ENCODE measurements at places on chromosomes 5 and 9. TPM values are rescaled to one million over a fixed set of nuclear protein-coding genes. Genes with fewer than 3 reads are reported as not detected.
A peak's percentile ranks its signal among the peaks of the same experiment; 100 is the strongest.

DNA sequence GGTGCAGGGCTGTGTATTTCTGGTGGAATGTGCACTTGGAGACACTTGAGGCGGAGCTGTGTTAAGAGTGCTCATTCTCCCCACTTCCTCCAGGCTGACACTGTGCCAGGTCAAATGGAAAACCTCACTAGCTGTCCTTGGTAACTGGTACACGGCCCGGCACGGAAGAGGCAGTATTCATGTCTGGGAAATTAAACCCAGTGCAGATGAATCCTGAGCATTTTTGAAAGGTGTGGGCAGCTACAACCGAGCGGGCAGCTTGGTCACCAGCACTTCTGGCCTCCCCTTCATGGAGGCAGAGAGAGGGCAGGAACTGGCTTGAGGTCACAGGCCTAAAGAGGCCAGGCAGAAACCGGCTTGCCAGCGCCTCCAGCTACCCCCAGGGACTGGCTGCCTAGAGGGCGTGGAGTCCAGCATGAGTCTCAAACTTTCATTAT, 1.6 kb downstream of the CLPTM1L start:
- no peaks in the 10 kb centered on the region for H3K27me3 ChIP-seq
- H3K36me3 ChIP-seq = peaks cover 19% of the 10 kb centered on the region

DNA sequence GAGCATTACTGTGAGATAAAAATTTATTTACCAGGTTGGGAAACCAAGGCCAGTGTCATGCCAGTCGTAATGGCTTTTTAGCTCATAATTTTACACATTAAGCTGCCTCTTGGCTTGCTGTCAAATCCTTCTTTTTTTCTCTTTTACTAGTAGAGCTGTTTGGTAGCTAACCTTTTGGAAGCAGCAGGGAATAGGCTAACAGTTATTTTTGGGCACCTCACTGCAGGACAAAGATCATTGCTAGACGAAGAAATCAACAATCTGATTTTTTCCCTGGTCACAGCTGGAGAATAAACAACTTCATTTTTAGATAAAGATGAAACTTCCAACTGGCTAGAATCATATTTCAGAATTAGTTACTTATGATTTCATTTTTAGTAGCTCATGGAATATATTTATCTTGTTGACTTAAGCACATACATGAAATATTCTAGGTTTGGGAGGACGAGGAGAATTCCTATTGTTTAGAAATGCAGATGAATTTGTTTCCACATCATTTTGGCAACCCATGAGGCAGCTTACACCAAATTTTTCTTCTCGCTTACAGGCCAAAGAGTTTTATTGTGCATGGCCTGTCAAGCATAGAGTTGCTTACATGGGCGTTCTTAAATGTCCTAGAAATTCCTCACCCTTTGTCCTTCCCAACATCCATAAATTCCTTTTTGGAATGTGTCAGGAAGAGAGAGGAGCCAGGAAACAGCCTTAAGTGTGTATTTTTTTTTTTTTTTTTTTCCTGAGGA, 19.6 kb downstream of the TNC start:
- H3K27ac ChIP-seq = no peak overlapping the region
- no peaks in the 10 kb centered on the region for H3K27me3 ChIP-seq
- no peak for DNase-seq
- H3K4me3 ChIP-seq = no peak overlapping the region

DNA sequence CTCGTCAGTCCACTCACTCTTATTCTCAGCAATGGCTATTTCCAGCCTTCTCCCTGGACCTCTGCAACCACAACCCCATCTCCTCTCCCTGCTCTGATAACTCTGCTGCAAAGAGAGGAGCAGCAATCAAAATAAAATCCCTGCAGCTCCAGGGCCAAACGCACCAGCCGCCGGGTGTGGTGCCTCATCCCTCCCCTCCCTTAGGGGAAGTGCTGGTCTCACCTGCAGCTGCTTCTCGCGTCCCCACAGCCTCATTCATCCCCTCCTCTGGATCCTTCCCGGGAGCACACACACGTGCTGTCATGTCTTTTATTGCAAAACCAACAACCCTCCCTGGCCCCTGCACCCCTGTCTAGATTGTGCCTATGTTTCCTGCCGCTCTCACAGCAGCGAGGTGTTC, 77.8 kb downstream of the TENT4A start:
- no peak overlapping the region for H3K27ac ChIP-seq
- DNase-seq = no peak
- peaks cover 7% of the 10 kb centered on the region for H3K27me3 ChIP-seq
- H3K36me3 ChIP-seq = no peaks in the 10 kb centered on the region
- H3K4me3 ChIP-seq = no peak overlapping the region

DNA sequence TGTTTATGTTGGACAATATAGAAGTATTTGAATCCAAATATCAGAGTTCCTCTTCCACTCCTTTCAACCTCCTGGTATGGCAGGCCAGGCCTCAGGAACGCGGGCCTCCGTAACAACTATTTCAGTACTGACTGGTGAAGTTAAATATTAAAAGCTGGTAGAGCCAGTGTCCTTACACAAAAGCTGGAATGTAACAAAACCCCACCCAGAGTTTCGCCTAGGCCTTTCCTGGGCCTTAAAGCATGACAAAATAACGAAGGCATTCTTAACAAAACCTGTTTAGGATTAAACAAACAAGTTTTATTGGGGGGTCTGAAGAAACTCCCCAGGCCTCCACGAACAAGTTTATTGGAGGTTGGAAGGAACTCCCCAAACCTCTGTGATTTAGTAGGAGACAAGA, 61.6 kb upstream of the GNE start:
- H3K27ac ChIP-seq = no peak overlapping the region
- no peak for DNase-seq
- no peaks in the 10 kb centered on the region for H3K36me3 ChIP-seq
- no peaks in the 10 kb centered on the region for H3K27me3 ChIP-seq
- H3K4me1 ChIP-seq = no peaks in the 10 kb centered on the region
- H3K4me3 ChIP-seq = no peak overlapping the region

DNA sequence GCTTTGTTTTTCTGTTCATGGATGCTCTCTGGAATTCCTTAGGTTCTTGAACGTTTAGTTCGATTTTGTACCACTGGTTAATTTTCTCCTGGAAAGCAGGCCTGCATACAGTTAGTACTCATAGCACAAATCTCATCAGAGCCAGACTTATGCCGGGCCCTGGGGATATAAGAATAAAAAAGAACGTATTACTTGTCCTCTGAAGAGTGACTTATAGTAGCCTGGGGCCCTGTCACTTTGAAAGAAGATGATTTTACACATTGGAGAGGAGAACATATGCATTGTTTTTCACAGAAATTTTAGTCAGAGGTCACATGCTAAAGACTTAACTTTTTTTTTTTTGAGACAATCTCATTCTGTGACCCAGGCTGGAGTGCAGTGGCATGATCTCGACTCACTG, 50.3 kb downstream of the ZNF462 start:
- H3K27ac ChIP-seq = no peak overlapping the region
- H3K4me3 ChIP-seq = no peak overlapping the region
- DNase-seq = no peak
- no peaks in the 10 kb centered on the region for H3K4me1 ChIP-seq
- no peaks in the 10 kb centered on the region for H3K27me3 ChIP-seq
- no peaks in the 10 kb centered on the region for H3K36me3 ChIP-seq

DNA sequence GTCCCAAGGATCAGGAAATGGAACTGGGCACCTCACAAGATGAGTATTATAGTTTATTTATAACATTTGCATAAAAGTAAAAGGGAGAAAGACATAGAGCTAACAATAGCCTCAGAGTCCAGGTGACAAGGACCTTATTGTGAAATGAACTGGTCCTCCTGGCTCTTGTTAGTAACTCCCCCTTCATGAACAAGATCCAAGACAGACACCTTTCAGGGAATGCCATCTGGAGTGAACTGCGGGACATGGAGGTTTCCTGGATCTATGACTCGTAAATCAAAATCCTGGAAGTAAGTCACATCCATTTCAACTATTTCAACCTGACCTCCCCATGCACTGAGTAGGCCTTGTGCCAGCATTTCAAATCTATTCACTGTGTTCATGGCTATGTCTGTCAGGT, 129.5 kb upstream of the GAS1 start:
- no peak overlapping the region for H3K4me3 ChIP-seq
- H3K27ac ChIP-seq = no peak overlapping the region
- no peaks in the 10 kb centered on the region for H3K27me3 ChIP-seq
- H3K4me1 ChIP-seq = no peaks in the 10 kb centered on the region
- no peak for DNase-seq

- H3K27me3 ChIP-seq = no peaks in the 10 kb centered on the region
- no peak for DNase-seq
- no peak overlapping the region for H3K4me3 ChIP-seq
- peaks cover 5% of the 10 kb centered on the region for H3K36me3 ChIP-seq
Observed at GRCh38 chr5:75567710-75568109, 43.5 kb upstream of the ANKDD1B start.

Gene RNF208
- 3.3 TPM for total RNA-seq

DNA sequence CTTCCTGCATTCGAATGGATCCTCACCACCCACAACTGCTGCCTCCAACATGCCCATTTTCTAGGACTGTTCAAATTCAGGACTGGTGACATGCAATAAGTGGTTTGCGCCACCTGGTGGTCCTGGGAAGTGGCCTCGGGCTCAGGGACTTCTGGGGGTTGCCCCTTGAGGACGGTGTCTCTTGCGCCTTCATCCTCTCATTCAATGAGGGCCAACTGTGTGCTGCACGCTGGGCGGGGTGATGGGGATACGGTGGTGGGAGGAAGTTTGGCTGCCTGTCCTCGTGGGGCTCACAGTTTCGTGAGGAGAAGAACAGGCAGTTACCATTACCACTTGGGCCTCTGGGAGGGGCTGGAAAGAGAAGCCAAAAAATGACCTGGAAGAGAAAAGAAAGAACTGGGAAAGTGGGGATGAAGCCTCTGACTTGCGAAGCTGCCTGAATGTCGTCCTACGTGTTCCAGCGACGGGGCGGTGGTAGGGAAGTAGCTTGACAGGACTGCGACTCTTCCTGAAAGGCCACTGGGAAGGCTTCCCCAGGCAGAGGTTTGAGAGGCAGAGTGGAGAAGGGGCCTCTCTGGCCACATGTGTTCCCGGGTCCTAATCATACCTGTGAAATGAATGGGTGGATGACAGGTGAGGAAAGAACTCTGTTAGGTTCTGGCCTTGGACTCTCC, 49.0 kb downstream of the PSD2 start:
- H3K27me3 ChIP-seq = peaks cover 10% of the 10 kb centered on the region
- peak; percentile 81 for DNase-seq
- H3K27ac ChIP-seq = no peak overlapping the region
- no peaks in the 10 kb centered on the region for H3K4me1 ChIP-seq
- no peak overlapping the region for H3K4me3 ChIP-seq

DNA sequence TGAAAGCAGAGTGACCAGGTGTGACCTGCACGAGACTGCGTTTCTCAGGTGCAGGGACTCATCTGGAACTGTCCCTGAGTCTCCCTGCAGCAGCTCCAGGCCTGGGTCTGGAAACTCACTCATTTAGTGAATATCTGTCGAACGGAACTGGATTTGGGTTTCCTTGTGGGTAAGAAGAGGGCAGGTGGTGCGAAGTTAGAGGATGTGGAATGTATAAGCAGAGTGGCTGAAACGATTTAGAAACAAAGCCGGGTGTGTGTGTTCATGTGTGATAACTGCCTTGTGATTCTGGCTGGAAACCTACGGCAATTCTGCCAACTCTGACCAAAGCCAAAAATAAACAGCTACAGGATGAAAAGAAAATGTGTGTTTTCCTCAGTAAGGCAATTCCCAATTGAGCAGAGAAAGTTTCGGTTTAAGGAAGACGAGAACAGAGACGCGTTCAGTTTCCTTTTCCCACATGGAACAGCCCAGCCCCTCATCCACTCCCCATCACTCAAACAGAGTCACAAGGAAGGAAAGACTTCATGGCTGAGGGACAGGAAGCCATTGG, 130.3 kb downstream of the NSG2 start:
- no peak for DNase-seq
- H3K27me3 ChIP-seq = no peaks in the 10 kb centered on the region
- H3K27ac ChIP-seq = no peak overlapping the region

- H3K27me3 ChIP-seq = no peaks in the 10 kb centered on the region
- DNase-seq = no peak
- H3K4me1 ChIP-seq = no peaks in the 10 kb centered on the region
- no peak overlapping the region for H3K27ac ChIP-seq
- H3K4me3 ChIP-seq = no peak overlapping the region
- H3K36me3 ChIP-seq = no peaks in the 10 kb centered on the region
Observed at GRCh38 chr9:8429768-8430167, 630.2 kb upstream of the DMAC1 start.

Gene BAAT
- not detected for total RNA-seq

- no peaks in the 10 kb centered on the region for H3K36me3 ChIP-seq
- no peaks in the 10 kb centered on the region for H3K4me1 ChIP-seq
- no peak overlapping the region for H3K27ac ChIP-seq
- H3K27me3 ChIP-seq = no peaks in the 10 kb centered on the region
- no peak overlapping the region for H3K4me3 ChIP-seq
Observed at GRCh38 chr5:72163349-72163983, 56.2 kb downstream of the MAP1B start.

GRCh38 chr5:57818397-57818796, 335.8 kb upstream of the ACTBL2 start:
- H3K27ac ChIP-seq = no peak overlapping the region
- no peaks in the 10 kb centered on the region for H3K36me3 ChIP-seq
- no peak overlapping the region for H3K4me3 ChIP-seq
- DNase-seq = no peak
- H3K4me1 ChIP-seq = no peaks in the 10 kb centered on the region

Gene ANKRD20A1
- not detected for total RNA-seq

GRCh38 chr5:63111891-63112290, 533.3 kb downstream of the LRRC70 start:
- H3K27ac ChIP-seq = no peak overlapping the region
- no peak overlapping the region for H3K4me3 ChIP-seq
- no peaks in the 10 kb centered on the region for H3K4me1 ChIP-seq
- H3K36me3 ChIP-seq = no peaks in the 10 kb centered on the region

Gene PCDHGA6
- total RNA-seq = 0.22 TPM

- DNase-seq = no peak
- H3K4me1 ChIP-seq = no peaks in the 10 kb centered on the region
- H3K4me3 ChIP-seq = no peak overlapping the region
Observed at GRCh38 chr5:44887722-44888121, 79.0 kb downstream of the MRPS30 start.

DNA sequence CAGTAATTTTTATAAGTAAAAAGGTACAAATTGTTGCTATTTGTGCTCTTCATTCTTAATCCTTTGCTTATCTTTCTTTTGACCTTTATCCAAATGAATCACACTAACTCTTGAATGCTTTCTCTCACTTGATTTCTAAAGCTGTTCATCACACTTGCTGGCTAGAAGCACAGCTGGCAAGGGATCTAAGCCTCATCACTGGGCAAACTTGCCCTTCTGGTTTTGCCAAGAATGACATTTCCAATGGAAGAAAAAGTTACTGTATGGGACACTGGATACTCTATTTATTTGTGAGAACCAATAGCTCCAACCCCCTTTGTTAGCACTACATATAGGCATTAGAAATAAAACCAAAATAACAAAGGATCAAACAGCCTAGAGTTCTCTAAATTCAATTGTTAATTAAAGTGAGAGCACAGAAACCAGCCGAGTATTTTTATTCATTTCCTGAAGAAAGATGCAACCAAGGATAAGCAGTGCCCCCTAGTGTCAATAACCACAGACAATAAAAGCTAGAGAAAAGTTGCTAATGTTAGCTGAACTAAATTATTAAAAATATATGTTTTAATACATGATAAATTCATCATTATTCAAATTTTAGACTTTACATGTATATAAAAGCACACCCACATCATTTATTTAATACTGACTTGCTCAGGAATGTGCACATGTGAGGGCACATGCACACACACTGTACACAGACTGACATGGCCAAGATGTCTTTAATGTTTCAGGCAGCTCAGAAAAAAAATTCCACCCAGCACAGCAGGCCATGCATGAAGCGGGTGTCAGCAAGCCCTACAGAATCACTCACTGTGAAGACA, 59.8 kb upstream of the POU5F2 start:
- DNase-seq = no peak
- H3K4me1 ChIP-seq = no peaks in the 10 kb centered on the region
- H3K27ac ChIP-seq = no peak overlapping the region
- H3K4me3 ChIP-seq = no peak overlapping the region
- no peaks in the 10 kb centered on the region for H3K36me3 ChIP-seq

GRCh38 chr5:180816608-180817534, 14.3 kb upstream of the MGAT1 start:
- no peak for DNase-seq
- peak overlapping the region; percentile 29 for H3K4me3 ChIP-seq
